Forelimb muscle (tissue), 1 donor: ENCODE measurements at places on chromosomes 2 and 18. TPM values are rescaled to one million over a fixed set of nuclear protein-coding genes. Genes with fewer than 3 reads are reported as not detected.

CPO gene
- 0.38 TPM for polyA plus RNA-seq

IL1A gene
- not detected for polyA plus RNA-seq

FOXD4L1 gene
- 1.6 TPM for polyA plus RNA-seq

TLX2 gene
- not detected for polyA plus RNA-seq

IMPACT gene
- polyA plus RNA-seq, result 34.6 TPM

DUSP2 gene
- 3.6 TPM for polyA plus RNA-seq

UGT1A10 gene
- not detected for polyA plus RNA-seq

GREB1 gene
- polyA plus RNA-seq, result 10.2 TPM

SEMA4C gene
- 30.4 TPM for polyA plus RNA-seq

HMSD gene
- not detected for polyA plus RNA-seq

CLEC4F gene
- 0.24 TPM for polyA plus RNA-seq

GPR39 gene
- 0.20 TPM for polyA plus RNA-seq

DNA sequence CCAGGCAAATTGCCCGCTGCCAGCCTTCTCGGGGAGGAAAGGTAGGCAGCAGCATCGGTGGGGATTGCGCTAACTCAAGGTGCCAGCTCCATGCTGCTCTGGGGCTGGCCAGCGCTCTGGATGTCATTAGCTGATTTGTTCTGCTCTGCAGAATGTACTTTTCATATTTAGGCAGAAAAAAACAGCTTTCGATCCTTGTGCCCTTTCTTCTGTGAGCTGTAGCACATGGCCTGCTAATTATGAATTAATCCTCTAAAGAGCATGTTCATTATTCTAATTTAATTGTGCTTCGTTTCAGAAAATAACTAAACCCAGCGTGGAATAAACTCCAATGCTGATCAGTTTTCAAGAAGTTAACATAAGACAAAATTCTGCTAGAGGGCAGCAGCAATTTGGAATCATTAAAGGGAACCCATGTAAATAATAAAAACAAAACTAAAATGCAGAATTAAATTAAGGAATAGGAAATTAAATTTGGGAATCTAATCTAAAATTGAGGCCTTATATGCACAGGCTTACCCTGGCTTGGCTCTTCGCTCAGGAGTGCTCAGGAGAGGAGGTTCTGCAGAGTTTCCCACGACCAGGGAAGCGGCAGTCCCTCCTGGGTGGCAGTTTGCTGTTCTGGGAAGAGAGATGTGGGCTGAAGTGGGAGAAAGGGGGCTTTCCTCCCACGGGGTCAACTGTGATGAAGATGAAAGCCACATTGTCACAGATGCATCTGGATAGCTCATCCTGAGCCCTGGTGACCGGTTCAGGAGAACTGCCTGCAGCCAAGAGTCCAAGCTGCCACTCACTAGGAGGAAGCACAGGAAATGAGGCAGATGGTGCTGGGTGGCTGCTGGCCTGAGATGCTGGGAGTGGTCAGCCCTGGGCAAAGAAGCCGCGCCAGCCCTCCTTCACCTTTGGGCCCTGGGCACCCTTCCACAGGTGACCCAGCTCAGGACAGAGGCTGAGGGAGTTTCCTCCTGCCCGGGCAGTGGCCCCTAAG, 93.2 kb upstream of the PKDCC start:
- DNase-seq, result no peak

DNA sequence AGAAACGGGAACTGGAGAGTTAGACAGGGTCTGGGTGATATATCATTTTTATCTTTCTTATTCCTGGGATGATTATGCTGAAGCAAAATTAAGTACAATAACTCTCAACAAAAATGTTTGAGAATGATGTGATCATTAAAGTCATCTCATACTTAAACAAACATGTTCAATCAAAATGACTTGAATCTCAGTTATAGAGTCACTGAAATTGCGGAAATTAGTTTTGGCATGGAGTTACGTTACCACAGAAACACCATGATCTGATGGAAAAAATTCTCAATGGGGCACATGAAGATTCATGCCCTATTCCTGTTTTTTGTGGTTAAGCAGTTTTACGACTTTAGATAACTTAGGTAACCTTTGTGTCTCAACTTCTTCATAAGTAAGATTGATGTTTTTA, 757.7 kb downstream of the EPHA4 start:
- DNase-seq, result no peak

GRCh38 chr2:202046572-202046971, 12.9 kb downstream of the FZD7 start:
- no peak for DNase-seq

DNA sequence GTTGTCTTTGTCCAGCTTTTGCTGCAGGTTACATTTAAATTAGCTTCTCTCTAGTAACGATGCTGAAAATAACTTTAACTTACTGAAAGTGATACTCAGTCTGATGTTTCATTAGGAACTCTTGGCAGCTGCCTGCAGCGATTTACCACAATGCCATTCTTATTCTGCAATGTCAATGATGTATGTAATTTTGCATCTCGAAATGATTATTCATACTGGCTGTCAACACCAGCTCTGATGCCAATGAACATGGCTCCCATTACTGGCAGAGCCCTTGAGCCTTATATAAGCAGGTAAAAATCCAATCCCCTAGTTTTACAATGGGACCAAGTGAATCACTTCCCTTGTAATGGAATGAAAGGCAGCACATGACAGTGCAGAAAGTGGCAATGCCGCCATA, 16.3 kb upstream of the MFF start:
- no peak for DNase-seq

DNA sequence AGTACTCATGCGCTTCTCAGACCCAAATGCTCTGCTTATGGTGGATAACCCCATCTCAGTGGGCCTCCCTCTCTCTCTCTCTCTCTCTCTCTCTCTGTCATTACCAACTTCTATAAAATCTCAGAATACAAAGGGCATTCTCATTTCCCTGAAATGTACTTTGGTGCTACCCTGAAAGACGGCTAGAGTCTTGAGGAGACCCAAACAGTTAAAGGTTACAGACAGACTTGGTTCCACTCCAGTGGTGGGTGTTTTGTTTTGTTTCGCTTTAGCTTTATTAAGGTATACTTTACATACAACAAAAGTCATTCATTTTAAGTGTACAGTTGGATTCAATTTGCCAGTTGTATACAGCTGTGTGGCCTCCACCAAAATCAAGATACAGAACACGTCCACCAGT, 60.9 kb downstream of the BCL11A start:
- no peak for DNase-seq

DNA sequence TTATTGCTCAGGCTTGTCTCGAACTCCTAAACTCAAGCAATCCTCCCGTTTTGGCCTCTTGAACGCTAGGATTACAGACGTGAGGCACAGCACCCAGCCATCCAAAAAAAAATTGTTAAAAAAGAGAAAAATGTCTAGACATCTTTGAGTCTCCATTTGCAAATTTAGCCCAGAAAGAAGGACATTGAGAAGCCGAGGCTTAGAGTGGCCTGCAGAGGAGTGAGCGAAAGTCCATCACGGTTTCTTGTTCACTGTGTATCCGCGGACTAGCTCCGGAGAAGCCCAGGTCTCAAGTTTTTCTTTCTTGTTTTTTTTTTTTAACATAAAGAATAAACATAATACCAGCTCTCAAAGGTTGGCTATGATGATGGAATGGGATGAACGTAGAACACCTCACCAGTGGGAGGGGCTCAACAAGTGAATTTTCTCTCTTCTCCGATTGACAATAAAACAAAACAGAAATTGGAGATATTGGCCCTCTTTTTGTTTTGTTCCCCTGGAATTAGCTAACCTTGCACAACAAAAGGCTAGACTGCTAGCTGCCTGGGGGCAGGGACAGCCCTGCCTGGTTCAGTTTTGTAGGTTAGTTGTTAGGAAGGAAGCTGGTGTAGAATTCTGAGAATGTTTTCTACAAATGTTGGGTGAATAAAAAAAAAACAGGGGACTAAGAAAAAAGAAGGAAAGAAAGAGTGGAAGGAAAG, 163.4 kb downstream of the MYCN start:
- no peak for DNase-seq

GRCh38 chr2:152176113-152176714, 651 bp upstream of the STAM2 start:
- DNase-seq, result no peak

GRCh38 chr18:56096861-56097260, 508.9 kb upstream of the TCF4 start:
- DNase-seq, result no peak

GRCh38 chr18:44673256-44673880, 7.3 kb upstream of the SETBP1 start:
- DNase-seq, result peak; percentile 75

DNA sequence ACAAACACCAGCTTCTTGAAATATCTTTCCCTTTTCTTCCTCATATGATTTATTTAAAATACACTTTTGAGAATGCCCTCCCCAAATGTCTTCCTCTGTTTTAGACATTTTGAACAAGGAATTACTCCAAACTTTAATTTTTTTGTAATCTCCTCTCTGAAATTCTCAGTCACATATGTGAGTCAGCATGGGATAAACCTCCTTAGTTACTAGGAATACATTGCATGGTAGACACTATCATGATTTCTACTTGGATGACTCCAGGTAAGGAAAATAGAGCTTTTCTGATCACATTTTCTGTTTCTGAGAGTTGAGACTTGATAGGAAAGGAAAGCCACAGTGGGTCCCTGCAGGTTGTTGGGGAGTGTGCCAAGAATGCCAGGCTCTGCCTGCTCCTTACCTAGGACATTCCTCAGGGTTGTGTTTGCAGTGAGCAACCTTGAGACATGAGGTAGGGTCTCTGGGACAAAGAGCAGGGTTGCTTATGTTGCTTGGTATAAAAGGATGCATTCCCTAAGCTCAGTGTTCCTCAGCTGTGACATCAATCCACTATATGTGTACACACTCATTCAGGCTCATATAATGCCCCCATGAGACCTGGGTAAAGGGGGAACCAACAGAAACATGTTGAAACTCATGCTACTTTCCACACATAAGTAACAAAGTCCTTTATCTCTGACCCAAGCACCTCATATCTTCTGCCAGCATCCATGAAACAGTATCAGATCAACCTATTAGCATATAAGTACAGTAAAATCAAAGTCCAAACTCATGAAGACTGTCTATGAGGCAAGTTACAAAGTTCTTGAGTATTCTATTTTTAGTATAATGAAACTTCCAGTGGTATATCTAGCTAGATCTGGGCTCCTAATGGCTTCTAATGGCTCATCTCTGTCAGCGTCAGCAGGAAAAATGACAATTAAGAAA, 112.8 kb upstream of the SCN1A start:
- no peak for DNase-seq

GRCh38 chr2:28219138-28219537, 173.5 kb upstream of the FOSL2 start:
- DNase-seq, result no peak

- DNase-seq, result no peak
Observed at GRCh38 chr2:39719317-39719716, 53.6 kb downstream of the TMEM178A start.

DNA sequence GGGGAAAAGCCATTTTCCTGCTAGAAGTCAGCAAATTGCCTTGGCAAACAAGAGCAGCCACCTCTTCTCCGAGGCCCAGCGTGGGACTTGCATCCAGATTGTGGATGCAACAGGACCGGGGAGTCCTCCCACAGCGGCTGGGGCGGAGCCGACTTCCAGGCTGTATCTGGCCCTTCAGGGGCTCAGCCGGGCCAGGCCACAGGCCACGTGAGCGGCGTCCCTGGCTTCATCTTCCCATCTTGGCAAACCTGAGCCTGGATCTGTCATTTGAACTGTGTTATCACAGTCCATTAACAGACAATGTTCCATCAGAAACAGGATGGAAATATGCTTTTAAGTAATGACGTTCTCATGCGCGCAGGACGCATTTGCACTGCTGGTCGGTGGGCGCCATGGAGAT, 483.5 kb upstream of the SALL3 start:
- no peak for DNase-seq

- no peak for DNase-seq
Observed at GRCh38 chr2:134416637-134417036, 162.8 kb downstream of the MGAT5 start.

GRCh38 chr2:96151595-96152303, 6.5 kb upstream of the DUSP2 start:
- no peak for DNase-seq

- DNase-seq, result no peak
Observed at GRCh38 chr18:6976935-6977334, 140.7 kb downstream of the LAMA1 start.

DNA sequence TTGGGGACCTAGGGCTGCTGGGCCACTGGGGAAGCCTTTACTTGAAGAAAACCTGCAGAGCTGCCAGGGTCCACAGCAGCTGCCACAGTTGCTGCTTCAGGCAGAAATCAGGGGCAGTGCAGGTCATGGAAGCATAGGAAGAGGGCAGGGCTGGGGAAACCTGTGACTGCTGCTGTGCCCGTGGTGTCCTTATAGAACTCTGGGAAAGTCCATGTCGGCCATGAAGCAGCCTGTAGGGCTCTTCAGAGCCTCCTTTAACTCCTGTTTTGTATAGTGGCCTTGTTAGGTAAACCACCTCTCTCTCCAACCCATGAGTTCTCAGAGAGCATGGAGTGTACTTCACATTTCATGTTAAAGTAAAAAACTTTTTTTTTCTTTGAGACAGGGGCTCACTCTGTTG, 62.1 kb downstream of the SMAD4 start:
- DNase-seq, result no peak

- no peak for DNase-seq
Observed at GRCh38 chr2:40353231-40353630, 98.7 kb downstream of the SLC8A1 start.

GRCh38 chr2:150125708-150126107, 361.8 kb downstream of the RND3 start:
- DNase-seq, result no peak

DNA sequence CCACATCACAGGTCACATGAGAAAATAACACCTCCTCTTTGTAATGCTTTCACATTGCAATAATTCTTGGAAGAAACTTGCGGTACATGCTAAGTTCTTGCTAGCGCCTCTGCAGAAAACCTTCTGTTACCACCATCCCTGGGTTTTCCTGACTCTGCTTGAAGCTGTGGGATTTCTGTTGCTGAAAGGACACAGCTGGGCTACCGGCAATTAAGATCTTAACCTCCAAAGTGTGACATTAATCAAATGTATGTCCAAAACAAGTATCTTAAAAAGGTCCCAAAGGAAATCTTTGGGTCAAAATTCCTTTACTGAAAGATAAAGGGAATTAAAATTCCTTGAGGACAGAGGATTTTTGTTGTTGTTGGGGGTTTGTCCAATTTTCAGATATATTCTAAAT, 7.5 kb downstream of the CCBE1 start:
- no peak for DNase-seq

GRCh38 chr2:15795426-15795825, 144.9 kb upstream of the MYCN start:
- DNase-seq, result peak; percentile 48

DNA sequence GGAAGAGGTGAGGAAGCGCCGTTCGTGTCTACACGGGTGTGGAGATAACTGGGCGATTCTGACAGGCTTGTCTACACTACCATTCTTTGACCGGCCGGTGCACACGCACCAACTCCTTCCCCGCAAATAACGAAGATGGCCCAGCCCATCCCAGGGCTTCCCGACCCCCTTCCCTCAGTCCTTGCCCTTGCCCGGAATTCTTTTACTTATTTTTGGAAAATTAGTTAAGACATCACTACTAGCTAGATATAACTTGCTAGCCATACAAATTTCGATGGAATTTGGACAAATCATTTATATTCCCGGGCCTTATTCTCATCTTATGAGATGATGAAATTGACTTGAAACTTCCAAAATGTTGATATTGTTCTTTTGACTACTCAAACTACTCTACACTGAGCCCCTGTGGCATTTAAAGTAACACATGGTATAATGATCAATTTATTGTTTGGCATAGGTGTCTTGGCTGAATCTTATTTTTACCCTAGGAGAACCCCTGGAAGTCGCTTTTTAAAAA, 1.3 kb downstream of the ERICH2 start:
- DNase-seq, result no peak

GRCh38 chr2:120246546-120247300, 5.9 kb upstream of the RALB start:
- no peak for DNase-seq
